ENCODE measurements at places on chromosomes 6 and 20.
A peak's percentile ranks its signal among the peaks of the same experiment; 100 is the strongest.

DNA sequence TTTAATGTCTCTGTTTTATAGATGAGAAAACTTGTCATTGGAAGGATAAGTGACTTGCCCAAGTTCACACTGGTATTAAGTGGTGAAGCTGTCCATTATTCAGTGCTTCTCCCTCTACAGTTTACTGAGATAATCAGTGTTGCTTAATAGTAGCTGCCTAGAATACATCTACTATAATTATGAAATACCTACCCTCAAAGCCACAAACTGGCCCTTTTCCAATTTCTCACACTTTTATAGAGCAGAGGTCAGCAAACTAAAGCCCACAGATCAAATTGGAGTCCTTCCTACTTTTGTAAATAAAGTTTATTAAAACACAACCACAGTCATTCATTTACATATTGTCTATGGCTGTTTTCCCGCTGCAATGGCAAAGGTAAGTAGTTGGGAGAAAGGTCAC, 73.5 kb downstream of the EYS start:
- no peak for DNase-seq

GRCh38 chr6:166470863-166471410, 88.2 kb upstream of the MPC1 start:
- no peak for DNase-seq

GRCh38 chr20:41258474-41258873, 59.1 kb downstream of the ZHX3 start:
- DNase-seq: no peak

GRCh38 chr20:11676630-11677287, 240.9 kb upstream of the BTBD3 start:
- no peak for DNase-seq

- no peak for DNase-seq
These were observed 608.0 kb downstream of the COL12A1 start for GRCh38 chr6:74597840-74598239.

DNA sequence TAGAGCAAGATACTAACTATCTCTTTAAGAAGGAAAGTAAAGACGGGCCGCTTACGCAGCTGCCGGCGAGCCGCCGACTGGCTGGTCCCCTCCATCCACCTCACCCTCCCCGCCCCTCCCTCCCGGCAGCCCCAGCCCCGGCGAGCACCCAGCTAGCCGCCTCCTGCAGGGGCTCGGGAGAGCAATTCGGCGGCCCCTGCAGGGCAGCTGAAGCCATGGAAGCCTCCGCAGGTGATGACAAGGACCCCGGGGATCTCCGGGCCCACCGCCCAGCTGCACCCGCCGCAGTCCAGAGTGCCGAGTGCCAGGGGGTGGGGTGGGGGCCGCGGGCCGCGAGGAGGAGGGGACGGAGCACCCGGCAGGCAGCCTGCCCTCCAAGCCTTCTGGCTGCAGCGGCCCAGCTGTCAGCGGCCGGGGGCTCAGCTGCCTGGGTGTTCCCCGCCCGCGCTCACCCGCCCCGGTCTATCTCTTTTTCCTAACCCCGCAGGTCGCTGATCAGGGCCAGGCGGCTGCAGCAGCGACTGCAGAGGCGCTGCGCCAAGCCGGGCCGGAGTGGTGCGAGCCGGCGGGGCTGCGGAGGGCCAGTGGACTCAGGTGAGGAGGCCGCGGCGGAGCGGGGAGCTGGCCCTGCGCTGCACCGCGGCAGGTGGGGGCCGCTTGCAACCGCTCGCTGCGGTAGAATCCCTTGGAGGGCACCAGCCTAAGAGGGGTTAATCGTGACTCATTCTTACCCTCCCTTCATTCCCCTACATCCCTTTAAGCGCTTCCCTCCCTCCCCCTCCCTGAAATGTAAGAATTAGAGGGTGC, at the start of gene SNPH:
Gene SNPH (plus strand): TSS at position 128 of the 807 bp plus-strand sequence. CDS start 29,946 bp downstream, outside the sequence.
- DNase-seq: peak; percentile 68

DNA sequence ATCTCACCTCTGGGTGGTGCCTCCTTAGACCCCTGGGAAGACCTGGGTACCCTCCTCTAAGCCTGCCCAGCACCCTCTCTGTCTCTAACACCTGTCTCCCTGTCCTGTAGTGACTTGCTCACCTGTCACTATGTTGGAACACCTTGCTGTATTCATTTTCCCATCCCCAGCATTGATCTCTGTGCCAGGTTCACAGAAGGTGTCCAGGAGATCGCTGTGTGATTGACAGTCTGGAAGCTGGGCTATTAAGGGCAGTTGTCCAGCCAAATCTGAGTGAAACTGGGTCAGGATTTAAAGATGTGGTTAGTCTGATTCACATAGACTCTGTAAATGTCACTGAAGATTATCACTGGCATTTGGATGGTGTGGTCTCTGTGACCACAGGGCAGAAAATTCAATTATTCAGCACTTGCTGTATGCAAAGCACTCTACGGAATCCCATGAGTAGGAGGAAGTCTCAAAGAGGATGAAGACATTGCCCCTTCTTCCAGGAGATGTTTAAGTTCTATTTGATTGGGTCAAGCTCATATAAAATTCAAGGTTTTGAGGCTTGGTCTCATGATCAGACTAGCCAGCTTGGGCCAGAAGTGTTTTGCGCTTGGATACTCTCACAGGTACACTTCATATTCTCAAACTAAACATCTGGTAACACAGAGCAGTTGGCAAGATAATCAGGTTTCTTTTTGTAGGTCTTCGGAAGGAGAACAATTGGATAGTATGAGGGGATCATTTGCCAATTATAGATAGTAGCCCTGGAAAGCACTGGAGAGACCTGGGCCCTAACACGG, 57.8 kb upstream of the TAGAP start:
- no peak for DNase-seq

DNA sequence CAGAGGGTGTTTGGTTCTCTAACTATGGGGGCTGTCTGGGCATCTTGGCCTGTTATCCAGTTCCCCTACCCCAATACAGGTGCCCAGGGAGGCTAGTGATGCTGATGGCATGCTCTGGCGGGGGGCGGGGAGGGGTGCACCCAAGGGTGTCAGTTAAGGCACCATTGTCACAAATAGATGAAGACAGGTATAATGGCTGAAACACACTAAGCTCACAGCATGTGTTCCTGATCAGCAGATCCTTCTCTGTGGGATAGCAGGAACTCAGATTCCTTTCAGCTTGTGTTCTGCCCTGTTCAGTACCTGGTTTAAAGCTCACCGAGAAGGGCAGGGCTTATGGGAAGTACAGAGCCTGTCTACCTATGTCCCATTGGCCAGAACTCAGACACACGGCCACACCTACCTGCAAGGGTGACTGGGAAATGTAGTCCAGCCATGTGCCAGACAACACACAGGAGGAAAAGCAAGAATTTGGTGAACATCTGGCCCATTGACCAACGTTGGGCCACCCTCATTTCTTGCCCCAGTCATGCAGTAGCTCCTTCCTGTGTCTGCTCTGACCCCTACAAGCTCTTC, 3.4 kb upstream of the RSPO4 start:
- no peak for DNase-seq

DNA sequence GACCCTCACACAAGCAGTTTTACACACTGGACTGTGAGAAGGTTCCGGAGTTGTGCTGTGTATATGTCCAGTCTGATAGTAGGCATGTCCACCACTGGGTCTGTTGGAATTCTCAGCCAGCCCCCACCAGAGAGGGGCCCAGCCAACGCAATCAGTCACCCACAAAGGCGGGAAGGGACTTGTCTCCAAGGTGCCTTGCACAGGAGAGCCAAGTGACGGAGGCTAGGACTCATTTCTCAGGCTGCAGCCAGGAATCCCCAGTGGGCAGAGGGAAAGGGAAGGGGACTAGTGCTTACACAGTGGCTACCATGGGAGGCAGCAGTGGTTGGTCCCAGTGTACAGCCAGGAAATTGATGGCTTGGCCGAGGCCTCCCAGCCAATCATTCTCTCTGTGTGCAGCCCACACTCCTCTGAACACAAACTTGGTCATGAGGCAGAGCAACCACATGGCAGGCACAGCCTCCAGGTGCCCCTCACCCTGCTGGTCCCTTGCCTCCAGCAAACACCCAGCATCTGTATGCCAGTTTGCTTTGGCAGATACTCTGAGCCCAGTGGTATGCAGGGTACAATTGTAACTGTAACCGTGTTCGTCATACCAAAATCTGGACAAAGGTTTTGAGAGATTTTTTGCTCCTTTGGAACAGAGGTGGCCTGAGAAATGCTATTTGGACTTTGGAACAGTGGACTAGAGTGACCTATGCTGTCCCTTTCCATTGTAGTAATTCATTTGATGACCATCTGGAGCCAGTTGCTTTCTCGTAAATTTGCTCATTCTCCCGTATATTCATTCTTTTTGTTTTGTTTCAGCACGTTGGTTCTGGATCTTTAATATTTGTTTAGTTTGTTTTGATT, 72.9 kb upstream of the MYL9 start:
- no peak for DNase-seq

- DNase-seq: no peak
These were observed 41.6 kb downstream of the NFATC2 start for GRCh38 chr20:51500936-51501335.

DNA sequence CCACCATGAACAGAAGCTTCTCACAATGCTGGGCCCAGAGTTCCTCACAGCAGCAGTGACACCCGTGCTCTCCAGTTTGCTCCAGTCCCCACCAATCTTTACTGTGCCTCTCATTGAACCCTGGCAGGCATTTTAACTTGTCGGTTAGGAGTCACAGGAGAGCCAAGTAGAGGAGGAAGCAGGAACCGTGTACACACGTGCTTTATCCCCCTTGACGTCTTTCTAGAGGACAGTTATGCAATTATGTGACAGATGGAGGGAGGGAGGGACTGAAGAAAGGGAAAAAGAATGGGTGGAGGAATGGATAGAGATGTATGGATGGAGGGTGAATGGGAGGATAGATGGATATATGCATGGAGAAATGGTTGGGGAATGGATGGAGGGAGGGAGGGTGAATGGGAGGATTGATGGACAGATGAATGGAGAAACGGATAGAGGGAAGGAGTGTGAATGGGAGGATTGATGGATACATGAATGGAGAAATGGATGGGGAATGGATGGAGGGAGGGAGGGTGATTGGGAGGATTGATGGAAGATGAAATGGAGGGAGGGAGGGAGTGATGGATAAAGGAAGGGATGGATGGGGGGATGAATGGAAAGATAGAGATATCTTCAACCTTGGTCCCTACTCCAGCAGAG, 26.0 kb downstream of the RBM38 start:
- DNase-seq: no peak

- no peak for DNase-seq
These were observed 464.6 kb downstream of the CDKAL1 start for GRCh38 chr6:20998748-20999448.

DNA sequence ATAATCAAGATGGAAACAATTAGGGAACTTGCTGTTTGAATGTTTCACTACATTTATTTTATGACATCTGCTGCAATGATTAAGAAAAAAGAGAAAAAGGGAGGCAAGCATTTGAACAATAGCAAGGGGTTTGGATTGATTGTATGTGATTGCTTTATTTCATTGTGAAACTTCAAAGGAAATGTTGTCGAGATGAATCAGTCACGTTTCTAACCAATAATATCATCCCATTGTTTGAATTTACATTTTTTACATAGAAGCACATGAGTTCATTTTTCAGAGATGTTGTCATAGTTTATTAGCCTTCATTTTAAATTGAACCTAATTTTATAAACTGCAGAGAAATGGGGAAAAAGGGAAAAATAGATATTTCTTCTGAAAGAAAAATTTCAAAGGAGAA, 572.0 kb downstream of the KIF16B start:
- DNase-seq: no peak

DNA sequence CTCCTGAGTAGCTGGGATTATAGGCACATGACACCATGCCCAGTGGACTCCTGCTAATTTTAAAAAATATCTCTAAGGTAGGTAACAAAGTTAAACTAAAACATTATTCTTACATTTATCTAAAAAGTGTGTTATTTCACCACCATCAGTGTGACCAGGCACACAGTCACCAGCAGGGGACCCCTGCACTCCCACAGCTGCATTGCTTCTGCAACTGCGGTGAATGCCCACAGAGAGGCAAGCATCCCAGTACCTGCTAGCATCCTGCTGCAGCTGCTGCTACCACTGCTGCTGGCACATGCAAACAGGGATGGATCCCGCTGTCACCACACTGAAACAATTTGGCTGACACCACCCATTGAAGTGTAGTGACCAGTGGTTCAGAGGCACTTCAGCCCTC, 21.9 kb upstream of the EPB41L2 start:
- DNase-seq: no peak

DNA sequence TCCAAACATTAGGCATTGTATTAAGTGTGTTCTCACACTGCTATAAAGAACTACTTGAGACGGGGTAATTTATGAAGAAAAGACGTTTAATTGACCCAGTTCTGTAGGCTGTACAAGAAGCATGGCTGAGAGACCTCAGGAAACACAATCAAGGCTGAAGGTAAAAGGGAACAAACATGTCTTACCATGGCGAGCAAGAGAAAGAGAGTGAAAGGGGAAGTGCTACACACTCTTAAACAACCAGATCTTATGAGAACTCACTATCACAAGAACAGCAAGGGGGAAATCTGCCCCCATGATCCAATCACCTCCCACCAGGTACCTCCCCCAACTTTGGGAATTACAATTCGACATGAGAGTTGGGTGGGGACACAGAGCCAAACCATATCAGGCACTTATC, 86.6 kb upstream of the TOP1 start:
- DNase-seq: no peak

- DNase-seq: no peak
These were observed 168.9 kb downstream of the PDSS2 start for GRCh38 chr6:107290491-107290890.
